ENCODE measurements at places on chromosomes 5 and 9. TPM values are rescaled to one million over a fixed set of nuclear protein-coding genes. Genes with fewer than 3 reads are reported as not detected.
A peak's percentile ranks its signal among the peaks of the same experiment; 100 is the strongest.

Gene IL3
- total RNA-seq: not detected

Gene EGFL7
- 34.5 TPM for total RNA-seq

Gene OSMR
- total RNA-seq: 4.3 TPM

Gene OLFM1
- 3.7 TPM for total RNA-seq

Gene PRSS3
- 0.25 TPM for total RNA-seq

Gene CYLC2
- not detected for total RNA-seq

Gene SLC1A3
- total RNA-seq: 3.3 TPM

DNA sequence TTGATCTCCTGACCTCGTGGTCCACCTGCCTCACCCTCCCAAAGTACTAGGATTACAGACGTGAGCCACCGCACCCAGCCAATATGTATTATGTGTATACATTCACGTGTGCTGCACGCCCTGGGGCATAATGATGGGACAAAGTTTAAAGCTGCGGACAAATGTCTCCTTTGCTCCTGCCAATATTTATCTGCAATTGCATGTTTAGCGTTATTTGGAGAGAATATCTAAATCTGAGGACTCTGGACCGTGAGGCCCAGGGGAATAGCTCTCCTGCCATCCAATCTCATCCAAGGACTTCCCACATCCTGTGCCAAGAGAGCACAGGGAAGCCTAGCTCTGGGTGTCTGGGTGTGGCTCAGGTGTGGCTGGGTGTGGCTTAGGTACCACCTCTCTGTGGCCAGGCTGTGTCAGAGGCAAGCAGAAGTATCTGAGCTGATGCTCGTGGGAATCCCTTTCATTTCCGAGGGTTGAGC, 6.9 kb upstream of the BOD1 start:
- H3K27me3 ChIP-seq: no peaks in the 10 kb centered on the region
- peaks cover 23% of the 10 kb centered on the region for H3K4me1 ChIP-seq
- peak overlapping the region; percentile 41 for H3K27ac ChIP-seq
- no peaks in the 10 kb centered on the region for H3K36me3 ChIP-seq

GRCh38 chr9:88085476-88085875, 52.8 kb downstream of the SPATA31C2 start:
- DNase-seq: no peak
- no peak overlapping the region for H3K27ac ChIP-seq
- H3K4me3 ChIP-seq: no peak overlapping the region
- no peaks in the 10 kb centered on the region for H3K36me3 ChIP-seq

DNA sequence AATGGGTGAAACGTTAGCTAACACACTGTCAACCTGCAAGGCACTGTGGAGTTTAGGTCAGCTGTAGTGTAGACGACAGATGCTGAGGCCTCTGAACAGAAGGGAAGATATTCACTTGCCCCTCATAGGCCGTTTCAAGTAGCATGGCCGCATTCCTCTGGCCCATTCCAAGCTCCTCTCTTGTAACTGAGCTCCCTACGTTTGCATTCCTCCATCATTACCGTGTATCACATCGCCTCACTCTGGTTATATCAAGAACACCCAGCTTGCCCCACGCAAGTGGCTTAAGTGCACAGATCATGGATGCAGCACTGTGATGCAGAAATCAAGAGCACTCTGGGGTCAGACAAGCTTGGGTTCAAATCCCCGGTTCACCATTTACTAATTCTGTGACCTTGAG, 43.3 kb downstream of the PRELID2 start:
- H3K4me1 ChIP-seq: no peaks in the 10 kb centered on the region
- H3K27ac ChIP-seq: no peak overlapping the region
- H3K4me3 ChIP-seq: no peak overlapping the region
- H3K36me3 ChIP-seq: no peaks in the 10 kb centered on the region

DNA sequence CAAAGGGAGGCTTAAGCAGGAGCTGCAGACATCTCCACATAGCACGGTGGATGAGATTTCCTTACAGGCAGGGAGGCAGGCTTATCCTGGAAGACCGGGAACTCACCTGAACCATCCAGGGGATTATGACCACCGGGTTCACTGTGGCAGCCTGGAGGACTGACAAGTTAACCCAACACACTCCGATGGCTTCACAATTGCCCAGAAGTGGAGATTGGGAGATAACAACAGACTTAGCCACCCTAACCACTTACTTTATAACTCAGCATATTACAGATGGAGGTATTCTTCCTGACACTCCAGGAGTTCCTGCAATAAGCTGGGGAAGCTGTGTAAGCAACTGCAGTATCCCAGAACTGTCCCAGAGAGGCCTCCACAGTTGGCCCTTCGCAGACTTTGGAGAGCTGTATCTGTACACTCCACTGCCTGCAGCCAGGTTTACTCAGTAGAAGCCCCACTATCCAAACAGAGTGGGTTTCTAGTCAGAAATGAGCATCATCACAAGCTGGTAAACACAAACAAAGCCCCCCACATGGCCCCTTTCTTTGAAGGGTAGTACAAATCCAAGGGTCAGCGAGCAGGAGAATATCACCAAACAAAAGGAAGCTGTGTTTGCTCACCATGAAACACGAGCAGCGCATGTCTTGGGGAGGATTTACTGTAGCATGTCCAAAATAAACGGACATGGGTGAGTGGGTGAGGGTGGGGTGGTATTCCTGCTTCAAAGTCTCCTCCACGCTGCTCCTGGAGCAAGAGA, 462.2 kb downstream of the RASEF start:
- no peak for DNase-seq
- no peaks in the 10 kb centered on the region for H3K36me3 ChIP-seq
- H3K4me3 ChIP-seq: no peak overlapping the region
- no peak overlapping the region for H3K27ac ChIP-seq
- H3K27me3 ChIP-seq: no peaks in the 10 kb centered on the region
- H3K4me1 ChIP-seq: peaks cover 33% of the 10 kb centered on the region

DNA sequence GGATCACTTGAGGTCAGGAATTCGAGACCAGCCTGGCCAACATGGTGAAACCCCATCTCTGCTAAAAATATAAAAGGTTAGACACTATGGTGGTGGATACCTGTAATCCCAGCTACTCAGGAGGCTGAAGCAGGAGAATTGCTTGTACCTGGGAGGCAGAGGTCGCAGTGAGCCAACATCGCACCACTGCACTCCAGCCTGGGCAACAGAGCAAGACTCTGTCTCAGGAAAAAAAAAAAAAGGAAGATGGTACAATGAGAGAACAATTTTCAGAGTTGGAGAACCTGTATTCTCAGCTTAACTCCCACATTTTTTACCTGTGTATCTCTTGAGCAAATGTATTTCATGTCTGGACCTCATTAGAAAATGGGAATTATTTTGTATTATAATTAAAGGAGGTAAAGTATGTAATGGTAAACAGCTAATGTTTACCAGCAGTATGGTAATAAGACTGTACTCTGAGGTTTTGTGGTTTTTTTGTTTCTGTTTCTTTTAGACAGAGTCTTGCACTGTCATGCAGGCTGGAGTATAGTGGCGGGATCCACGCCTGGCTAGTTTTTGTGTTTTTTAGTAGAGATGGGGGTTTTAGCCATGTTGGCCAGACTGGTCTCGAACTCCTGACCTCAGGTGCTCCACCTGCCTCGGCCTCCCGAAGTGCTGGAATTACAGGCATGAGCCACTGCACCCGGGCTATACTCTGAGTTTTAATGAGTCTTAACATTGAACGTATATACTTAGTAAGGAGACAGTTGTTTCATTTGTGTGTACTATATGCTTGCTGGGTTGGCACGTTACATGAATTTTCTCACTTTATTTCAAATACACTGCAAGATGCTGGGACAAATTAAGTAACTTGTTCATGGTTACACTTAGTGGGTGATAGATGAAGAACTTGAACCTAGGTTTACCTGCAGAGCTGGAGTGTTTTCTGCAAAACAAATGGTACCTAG, 16.2 kb downstream of the UHRF2 start:
- no peaks in the 10 kb centered on the region for H3K4me1 ChIP-seq
- H3K36me3 ChIP-seq: no peaks in the 10 kb centered on the region
- no peak for DNase-seq
- H3K27ac ChIP-seq: no peak overlapping the region

DNA sequence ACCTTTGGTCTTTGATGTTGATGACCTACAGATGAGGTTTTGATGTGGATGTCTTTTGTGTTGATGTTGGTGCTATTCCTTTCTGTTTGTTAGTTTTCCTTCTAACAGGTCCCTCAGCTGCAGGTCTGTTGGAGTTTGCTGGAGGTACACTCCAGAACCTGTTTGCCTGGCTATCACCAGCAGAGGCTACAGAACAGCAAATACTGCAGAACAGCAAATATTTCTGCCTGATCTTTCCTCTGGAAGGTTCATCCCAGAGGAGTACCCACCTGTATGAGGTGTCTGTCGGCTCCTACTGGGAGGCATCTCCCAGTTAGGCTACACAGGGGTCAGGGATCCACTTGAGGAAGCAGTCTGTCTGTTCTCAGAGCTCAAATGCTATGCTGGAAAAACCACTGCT, 694.5 kb upstream of the CDH6 start:
- H3K36me3 ChIP-seq: no peaks in the 10 kb centered on the region
- peaks cover 18% of the 10 kb centered on the region for H3K4me1 ChIP-seq
- DNase-seq: no peak
- H3K27me3 ChIP-seq: no peaks in the 10 kb centered on the region

- DNase-seq: no peak
- peak overlapping the region; percentile 94 for H3K4me3 ChIP-seq
- peak overlapping the region; percentile 48 for H3K27ac ChIP-seq
- H3K4me1 ChIP-seq: peaks cover 52% of the 10 kb centered on the region
- peaks cover 8% of the 10 kb centered on the region for H3K36me3 ChIP-seq
These were observed 2.6 kb downstream of the NOTCH1 start for GRCh38 chr9:136543280-136543679.

GRCh38 chr9:98829766-98830165, 22.3 kb downstream of the GALNT12 start:
- no peaks in the 10 kb centered on the region for H3K4me1 ChIP-seq
- no peaks in the 10 kb centered on the region for H3K36me3 ChIP-seq
- no peak overlapping the region for H3K27ac ChIP-seq
- DNase-seq: no peak
- no peaks in the 10 kb centered on the region for H3K27me3 ChIP-seq

DNA sequence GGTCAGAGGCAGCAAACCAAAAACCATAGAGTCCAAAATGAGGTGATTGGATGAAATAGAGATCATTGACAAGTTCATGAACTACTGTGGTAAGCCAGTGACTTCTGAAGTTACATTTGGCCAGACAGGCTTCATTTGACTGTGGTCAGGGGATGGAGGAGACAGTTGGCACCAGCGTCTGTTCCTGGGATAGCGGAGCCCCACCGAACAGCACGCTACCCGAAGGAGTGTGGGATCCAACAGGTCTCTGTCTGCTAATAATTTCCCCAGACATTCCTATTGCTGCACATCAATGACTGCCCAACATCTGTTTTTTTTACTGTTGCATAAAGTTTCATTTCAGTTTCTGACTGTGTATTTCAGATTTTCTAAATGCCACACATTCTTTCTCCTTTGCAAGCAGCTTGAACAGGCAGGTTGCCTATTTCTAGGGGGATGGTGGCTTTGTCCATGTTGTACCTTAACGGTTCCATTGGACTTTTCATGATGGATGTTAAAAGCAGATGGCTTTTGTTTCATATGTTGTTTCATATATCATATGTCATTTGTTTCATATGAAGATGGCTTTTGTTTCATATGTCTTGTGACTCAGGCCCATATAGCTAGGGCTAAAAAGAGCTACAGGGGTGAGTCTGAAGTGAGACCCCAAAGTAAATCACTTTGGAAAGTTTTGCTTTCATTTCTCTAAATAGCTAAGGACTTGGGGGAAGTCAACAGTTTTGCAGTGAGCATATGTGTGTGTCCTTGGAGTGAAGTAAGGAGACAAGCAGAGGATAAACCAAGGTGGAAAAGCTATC, 180.8 kb downstream of the GOLPH3 start:
- no peaks in the 10 kb centered on the region for H3K36me3 ChIP-seq
- H3K4me3 ChIP-seq: no peak overlapping the region
- no peak for DNase-seq
- no peaks in the 10 kb centered on the region for H3K27me3 ChIP-seq
- H3K4me1 ChIP-seq: no peaks in the 10 kb centered on the region

DNA sequence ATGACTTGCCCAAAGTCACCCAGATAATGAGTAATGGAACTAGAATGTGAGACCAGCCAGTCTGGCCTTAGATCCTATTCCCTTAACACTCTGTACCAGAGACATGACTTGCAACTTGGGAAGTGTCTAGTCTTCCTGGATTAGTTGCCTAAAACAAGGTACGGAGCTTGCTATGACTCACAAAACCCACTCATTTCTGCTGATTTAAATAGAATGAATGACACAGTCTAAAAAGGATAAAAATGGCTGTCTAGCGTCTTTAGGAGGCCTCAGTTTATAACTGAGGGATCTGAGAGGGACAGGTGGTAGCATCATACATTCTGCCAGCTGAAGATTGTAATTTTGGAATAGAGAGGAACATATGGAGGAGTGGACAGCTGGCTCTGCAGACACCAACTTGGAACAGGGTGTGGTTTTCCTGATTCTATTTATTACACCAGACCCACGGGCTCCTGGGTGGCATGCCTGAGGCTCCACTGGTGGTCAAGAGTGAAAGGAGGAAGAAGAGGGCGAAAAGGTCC, 62.7 kb downstream of the ABLIM3 start:
- no peak for DNase-seq
- H3K36me3 ChIP-seq: peaks cover 4% of the 10 kb centered on the region
- no peak overlapping the region for H3K27ac ChIP-seq
- H3K27me3 ChIP-seq: no peaks in the 10 kb centered on the region
- H3K4me3 ChIP-seq: no peak overlapping the region
- peaks cover 20% of the 10 kb centered on the region for H3K4me1 ChIP-seq

DNA sequence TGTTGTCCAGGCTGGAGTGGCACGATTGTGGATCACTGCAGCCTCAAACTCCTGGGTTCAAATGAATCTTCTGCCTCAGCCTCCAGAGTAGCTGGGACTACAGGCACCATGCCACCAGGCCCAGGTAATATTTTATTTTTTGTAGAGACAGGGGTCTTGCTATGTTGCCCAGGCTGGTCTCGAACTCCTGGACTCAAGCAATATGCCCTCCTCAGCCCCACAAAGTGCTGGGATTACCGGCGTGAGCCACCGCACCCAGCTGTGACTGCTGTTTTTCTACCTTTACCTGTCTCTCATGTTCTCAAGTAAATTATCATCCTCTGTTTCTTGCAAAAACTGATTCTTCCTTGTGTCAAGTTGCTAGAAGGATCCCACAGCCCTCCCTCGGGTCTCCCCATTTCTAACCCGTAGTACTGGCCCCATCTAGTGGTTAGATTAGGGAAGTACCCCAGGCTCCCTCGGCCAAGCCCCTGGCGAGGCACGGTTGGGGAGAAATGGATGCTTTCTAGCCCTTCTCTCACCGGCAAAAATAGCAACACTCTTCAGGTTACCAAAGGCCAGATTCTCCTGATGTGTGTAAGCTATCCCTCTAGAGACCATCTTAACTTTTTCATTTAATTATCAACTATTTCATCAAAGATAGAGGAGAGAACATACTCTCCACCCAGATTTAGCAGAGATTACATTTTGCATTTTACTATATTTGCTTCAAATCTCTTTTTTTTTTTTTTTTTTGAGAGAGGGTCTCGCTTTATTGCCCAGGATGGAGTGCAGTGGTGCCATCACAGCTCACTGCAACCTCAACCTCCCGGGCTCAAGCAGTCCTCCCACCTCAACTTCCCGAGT, 19.2 kb upstream of the TOR1B start:
- no peak overlapping the region for H3K4me3 ChIP-seq
- H3K4me1 ChIP-seq: no peaks in the 10 kb centered on the region
- H3K36me3 ChIP-seq: no peaks in the 10 kb centered on the region
- DNase-seq: peak; percentile 77

GRCh38 chr5:178442405-178443257, 147.6 kb downstream of the COL23A1 start:
- no peaks in the 10 kb centered on the region for H3K36me3 ChIP-seq
- DNase-seq: no peak
- H3K4me3 ChIP-seq: no peak overlapping the region
- no peaks in the 10 kb centered on the region for H3K4me1 ChIP-seq
- H3K27ac ChIP-seq: no peak overlapping the region

- no peaks in the 10 kb centered on the region for H3K4me1 ChIP-seq
- no peak overlapping the region for H3K27ac ChIP-seq
- no peak for DNase-seq
- no peaks in the 10 kb centered on the region for H3K27me3 ChIP-seq
- no peak overlapping the region for H3K4me3 ChIP-seq
- H3K36me3 ChIP-seq: no peaks in the 10 kb centered on the region
These were observed 29.3 kb upstream of the FAT2 start for GRCh38 chr5:151620461-151620840.

Measured in liver (tissue), 10 donors.